Activated naive CD4-positive, alpha-beta T cell treated with anti-CD3 and anti-CD28 coated beads, Interleukin-2, amount 50 U/mL, for 72 hours (primary cell): ENCODE measurements at places on chromosomes 11 and 22. TPM values are rescaled to one million over a fixed set of nuclear protein-coding genes. Genes with fewer than 3 reads are reported as not detected.

The P2RY6 gene
- total RNA-seq: not detected

GRCh38 chr22:37710675-37711074, 13.8 kb downstream of the TRIOBP start:
- DNase-seq: no peak

DNA sequence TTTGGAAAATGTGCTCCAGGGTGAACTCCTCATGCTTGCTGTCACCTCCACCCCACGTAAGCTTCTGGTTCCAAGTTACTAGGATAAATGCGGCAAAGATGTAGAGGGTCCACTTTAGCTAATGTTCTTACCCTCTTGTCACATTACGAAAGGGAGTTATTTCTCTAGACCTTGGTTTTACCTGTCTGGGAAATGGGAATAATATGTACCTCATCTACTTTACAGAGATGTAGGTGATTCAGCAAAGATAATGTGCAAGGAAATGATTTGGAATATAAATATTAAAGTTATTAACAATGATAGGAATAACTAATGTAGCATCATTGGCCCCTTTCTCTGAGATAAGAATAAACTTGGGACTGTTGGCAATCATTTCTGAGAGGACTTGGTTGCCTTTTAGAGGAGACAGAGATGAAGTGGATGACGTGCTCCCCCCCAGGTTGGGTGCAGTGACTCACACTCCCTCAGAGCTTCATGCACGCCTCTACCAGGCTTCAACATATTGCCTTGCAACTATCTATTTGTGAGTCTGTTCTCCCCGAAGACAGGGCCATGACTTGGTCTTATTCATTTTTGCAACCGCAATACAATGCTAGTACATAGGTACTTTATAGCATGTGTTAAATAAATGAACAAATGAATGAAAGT, 97.1 kb downstream of the ME3 start:
- no peak for DNase-seq

- DNase-seq: no peak
Observed at GRCh38 chr11:62926680-62927455, 5.7 kb upstream of the CHRM1 start.

- no peak for DNase-seq
Observed at GRCh38 chr11:105489446-105489845, 120.4 kb upstream of the GRIA4 start.

GRCh38 chr11:86810288-86810687, 9.9 kb downstream of the PRSS23 start:
- no peak for DNase-seq

DNA sequence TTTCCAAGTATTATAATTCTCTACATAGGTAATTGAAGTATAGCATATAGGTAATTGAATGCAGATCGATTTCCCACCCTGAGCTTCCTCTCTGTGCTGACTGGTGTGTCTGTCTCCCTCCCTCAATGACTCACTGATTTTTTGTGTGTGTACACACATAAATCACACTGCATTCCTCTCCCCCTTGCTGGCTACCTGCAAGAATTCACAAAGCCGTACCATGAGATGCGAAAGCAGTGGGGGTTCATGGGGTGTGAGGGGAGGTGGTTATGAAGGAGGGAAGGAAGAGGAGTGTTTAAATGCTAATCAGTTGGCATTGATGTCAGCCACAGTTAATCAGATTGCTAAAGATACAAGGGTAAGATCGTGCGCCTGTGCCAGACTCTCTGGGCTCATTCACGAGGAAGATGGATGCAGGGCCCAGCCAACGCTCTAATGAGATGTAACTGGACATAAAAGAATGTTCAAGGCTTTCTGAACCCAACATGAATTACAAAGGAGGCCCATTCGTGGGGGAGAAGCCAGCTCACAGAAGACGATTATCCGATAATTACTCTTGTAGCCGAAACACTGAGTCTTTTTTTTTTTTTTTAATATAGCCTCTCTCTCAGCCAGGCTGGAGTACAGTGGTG, 107.4 kb downstream of the SEZ6L start:
- no peak for DNase-seq

The OR5AR1 gene
- total RNA-seq: not detected

DNA sequence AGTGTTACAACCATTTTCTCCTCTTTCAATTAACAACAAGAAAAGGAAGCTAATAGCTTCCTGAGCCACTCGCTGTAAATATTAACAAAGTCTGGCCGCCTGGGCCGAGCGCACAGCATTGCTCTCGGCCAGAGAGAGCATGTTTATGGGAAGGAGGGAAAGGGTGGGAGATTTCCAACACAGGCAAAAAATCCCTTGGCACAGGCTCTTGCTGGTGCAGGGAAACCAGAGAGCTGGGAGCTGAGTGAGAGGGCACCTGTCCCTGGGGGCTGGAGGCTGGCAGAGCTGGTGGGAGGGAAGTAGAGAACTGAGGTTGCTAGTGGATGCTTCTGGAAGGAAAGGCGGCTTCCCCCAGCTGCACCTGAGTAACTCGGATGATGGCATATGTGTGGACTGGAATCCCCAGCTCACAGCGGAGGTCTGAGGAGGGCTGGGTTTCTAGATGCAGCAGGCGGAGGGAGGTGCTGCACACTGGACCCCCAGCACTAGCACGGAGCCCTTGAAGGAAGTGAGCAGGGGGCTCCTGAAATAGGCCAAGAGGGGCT, 59.6 kb downstream of the FLRT1 start:
- no peak for DNase-seq

The OR51I1 gene
- not detected for total RNA-seq

The NXPE2 gene
- not detected for total RNA-seq

The OR56A1 gene
- not detected for total RNA-seq

The PHLDA2 gene
- 5.9 TPM for total RNA-seq

The ZNF214 gene
- total RNA-seq: not detected

DNA sequence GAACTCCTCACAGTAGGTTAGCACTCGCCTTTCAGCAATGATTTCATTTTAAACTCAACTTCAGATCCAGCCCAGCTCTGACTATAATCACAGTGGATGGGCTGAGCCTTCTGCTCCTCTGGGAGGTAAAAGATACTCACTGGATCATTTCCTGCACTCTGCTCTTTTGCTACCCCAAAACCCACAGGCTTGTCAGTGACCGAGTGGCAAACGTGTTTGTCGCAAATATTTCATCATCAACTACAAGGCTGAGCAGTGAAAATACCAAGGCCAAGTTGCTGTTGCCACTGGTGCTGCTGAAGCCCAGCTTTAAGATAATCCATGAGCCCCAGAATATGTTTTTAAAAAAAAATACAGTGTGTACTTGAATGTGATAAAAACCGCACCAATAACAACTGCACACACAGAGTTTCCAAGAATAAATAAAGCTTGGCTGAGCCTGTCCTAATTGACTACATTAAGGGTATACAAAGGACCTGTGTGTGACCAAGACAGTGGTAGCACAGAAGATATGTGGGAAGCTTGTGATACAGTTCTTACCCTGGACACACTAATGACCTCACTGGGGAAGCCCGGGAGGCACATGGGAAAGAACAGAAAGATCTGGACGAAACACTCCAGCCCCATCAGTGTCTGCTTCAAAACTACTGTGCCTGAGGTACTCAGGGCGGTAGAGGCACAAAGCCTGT, 41.3 kb downstream of the ABTB2 start:
- DNase-seq: no peak

DNA sequence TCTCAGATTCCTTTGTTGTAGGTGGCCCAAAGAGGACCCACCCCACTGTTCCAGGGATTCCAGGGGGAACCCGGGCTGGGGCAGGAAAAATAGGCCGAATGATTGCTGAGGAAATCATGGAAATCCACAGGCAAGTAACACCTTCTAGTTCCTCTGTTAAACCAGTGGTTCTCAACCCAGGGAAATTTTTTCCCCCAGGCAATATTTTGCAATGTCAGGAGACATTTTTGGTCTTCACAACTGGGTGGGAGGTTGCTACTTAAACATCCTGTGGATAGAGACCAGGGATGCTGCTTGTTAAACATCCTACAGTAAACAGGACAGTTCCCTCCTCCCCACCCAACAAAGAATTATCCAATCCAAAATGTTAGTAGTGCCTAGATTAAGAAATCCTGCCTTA, 84.7 kb downstream of the BTBD10 start:
- no peak for DNase-seq

GRCh38 chr22:27238935-27239510, 562.5 kb downstream of the MN1 start:
- DNase-seq: no peak

The SLN gene
- not detected for total RNA-seq

The BEST1 gene
- total RNA-seq: 0.18 TPM

GRCh38 chr22:42754658-42755057, 34.0 kb upstream of the A4GALT start:
- no peak for DNase-seq

The MRGPRF gene
- total RNA-seq: not detected

DNA sequence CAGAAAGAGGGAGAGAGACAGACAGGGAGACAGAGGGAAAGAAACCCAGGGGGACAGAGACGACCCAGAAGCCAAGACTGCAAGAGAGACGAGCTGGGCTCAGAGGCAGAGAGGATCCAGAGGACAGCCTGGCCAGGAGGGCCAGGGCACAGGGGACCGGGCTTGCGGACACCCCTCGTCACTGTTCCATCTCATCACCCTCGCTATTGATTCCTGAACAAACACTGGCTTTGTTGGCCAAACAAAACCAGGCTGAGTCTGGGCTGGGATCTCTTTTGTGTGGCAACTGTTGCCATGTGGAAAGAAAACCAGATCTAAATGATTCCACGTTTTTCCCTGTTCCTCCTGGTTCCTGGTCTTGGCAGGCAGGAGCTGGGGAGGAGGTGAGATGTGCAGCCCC, 339.4 kb downstream of the MN1 start:
- no peak for DNase-seq

The TMPRSS13 gene
- total RNA-seq: 1.8 TPM

- DNase-seq: no peak
Observed at GRCh38 chr11:78350646-78351165, 66.9 kb downstream of the GAB2 start.

DNA sequence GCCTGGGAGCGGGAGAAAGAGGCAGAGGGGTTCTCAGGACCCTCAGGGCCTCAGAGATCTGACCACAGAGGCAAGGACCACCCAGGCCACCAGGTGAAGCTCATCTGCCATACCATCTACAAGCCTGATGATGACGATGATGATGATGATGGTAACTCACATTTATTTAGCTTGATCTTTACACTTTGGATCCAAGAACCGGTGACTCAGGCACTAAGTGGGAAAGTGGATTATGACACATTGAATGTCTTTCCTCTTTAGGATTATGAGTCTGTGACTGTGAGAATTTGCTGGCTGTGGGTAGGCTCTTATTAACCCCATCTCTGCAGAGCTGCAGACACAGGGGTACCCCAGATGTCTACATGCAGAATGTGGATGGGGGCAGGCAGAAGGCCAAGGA, 110.3 kb downstream of the DSCAML1 start:
- no peak for DNase-seq

The TCN1 gene
- not detected for total RNA-seq

DNA sequence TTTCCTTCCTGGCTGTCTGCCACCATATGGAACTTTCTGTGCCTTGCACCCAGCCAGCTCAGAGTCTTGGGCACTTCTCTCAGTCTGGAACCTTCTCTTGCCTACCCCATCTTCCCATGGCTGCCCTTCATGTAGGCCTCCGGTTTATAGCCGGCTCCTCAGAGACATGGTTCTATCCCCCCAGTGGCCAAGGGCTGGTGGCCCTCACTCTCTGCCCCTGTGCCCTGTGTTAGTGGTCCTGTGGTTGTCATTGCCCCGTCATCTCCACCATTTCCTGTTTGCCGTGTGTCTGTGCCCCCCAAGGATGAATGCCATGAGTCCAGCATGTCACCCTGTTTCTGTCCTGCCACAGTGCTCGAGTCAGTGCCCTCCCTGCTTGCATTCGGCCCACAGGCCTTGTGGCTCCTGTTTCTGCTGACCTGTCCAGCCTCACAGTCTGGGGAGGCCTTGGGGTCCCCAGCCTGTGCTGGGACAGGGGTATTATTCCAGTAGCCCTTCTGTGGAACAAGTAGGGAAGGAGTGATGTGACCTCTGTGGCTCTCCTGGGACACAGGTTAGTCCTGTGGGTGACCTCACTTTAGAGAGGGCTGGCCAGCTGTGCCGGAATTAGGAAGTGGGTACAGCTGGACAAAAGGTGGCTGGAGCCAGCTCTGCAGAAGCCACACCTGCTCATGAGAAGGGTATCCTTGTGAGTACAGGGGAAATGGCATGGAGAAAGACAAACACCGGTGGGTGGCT, 30.7 kb downstream of the ST3GAL4 start:
- no peak for DNase-seq

The MB gene
- total RNA-seq: not detected

GRCh38 chr11:3232956-3233355, 739 bp upstream of the MRGPRE start:
- no peak for DNase-seq

The TREH gene
- total RNA-seq: not detected

- DNase-seq: no peak
Observed at GRCh38 chr11:118581057-118581456, 8.8 kb downstream of the ARCN1 start.

DNA sequence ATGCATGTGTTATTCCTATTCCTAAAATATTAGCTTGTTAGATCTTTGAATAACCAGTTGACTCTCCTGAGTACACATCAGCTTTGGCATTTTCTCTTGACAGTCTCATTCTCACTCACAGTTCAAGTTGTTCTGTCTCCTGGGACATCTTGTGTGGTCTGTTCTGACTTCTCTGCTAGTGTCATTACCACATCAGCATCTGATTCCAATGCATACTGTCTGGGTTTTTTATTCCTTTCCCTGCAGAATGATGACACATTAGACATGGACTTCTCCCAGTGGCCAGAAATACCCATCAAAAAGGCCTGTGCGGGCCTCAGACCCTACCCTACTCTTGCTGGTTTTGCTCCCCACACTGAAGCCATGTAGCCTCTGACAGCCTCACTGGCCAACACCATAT, 2.7 kb downstream of the ZNF74 start:
- peak; percentile 16 for DNase-seq

- no peak for DNase-seq
Observed at GRCh38 chr22:32994898-32995297, 63.3 kb downstream of the SYN3 start.

DNA sequence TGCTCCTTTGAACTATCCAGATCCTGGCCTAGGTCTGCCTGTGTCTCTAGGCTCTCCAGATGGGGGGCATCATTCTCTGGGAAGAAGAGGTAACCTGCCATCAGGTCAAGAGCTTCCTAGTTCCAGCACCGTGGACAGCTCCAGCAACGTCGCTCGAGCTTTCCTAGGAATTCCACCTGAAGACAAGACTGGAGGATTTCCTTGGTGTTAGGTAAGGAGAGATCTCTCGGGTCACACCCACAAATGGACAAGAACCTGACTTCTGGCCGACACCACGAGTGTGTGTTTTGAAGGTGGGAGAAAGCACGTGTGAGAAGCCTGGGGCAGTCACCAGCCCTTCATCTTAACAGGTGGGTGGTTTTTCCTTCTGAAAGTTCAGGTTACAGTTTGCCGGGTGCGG, 1.2 kb downstream of the PRG3 start:
- DNase-seq: no peak

DNA sequence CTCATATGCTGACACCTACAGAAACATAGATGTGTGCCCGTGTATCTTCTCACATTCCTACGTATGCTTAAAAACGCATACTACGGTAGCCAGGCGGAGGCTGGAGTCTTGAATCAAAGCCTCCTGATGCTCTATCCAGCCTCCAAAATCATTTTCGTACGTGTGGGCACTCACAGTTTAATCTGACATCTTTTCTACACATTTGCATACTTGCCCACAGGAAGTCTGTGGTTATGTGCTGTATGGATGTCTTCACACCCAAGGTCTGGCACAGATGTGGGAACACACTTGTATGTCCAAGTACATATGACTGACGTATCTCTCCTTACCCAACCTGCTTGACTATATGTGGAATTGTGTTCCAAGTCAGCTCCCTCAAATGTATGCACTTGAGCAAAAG, 561.8 kb upstream of the CADM1 start:
- no peak for DNase-seq
